ENCODE measurements at places on chromosomes 16 and 17.

DNA sequence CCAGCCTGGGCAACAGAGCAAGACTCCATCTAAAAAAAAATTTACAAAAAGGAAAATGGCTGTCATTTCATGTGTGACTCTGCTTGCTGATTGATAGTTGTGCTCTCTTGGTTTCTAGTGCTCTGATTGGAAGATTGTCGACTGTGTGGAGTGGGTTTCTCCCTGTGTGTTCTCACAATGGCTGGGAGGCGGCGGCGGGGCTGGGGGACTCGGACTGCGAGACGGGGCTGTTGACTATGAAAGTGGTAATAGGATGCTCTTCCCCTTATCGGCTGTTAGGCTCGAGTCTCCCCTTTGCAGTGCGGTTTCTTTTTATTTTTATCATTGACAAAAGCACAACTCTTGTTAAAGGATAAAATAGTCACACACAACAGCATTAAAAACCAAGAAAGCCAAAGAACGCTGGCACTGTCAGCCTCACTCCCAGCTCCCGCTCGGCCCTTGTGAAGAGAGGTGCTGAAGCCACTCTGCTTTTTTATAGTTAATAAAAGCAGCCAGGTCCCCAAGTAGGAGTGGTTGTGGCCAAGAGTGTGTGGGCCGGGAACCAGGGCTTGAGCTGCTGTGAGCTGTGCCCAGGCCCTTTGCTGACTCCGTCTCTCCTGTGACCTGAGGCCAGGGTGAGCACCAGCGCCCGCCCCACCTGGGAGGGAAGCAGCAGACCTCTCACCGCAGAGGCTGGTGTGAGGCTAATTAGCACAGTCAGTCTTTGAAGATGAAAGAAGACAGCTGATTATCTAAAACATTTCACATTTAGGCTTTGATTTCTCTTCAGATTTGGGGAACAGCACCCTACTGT, 36.5 kb downstream of the TBCD start:
- DNase-seq = no peak

DNA sequence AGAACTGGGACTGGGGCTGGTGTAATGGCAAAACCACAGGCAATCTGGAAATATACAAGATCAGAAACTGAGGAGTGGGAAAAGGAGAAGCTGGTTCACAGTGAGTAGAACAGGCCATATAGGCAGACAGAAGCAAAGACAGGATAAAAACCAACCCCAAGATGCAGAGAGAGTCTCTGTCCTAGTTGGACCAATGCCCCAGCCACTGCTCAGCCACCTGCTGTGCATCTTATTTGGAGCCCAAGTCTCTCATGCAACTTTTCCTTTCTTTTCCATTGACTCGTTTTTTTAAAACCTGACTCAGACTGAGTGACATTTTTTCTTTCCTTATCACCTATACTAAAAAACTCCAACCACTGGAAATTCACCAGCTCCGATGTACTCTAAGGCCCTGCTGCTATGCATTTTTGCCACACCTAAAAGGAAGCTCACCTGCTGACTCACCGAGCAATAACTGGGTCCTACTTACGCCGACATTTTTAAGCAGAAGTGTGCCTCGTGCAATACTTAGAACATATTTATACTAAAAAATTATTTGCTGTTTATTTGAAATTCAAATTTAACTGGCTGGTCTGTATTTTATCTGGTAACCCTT, 100.8 kb upstream of the XYLT1 start:
- no peak for DNase-seq

DNA sequence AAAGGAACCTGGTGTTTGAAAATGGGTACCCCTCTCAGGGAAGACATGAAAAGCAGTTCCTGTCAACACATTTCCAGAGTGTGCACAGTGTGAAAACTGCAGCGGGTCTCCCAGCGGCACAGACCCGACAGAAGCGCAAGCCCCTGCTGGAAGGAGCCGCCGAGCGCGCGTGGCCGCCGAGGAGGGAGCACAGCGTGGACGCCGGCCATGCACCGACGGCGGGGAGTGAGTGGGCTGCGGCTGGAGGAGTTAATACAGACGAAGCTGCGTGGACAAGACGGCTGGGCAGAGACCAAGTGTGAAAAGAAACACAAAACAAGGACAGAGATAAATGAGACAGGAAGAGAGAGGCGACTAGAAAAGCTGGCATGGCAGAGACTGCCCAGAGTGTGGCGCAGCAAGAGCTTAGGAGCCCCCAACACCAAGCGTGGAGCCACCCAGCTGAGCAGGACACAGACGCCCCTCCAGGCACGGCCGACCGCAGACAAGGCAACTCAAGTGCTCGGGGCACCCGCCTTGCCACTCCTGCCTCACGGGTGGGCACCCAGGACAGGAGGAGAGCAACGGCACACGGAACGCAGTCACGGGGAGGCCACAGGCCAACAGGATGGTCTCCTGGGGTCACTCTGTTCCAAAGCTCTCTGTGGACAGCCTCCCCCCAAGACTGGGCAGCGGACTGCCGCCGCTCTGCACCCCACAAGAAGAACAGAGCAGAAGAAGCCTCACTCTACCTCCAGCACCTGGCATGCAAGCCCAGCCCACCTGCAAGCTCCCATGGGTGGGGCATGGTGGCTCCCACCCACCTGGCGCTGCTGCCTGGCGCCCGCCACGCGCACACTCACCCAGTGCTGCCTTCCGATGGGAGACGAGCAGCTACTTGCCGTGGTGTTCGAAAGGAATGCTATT, 16.5 kb downstream of the SLC16A3 start:
- DNase-seq = no peak

DNA sequence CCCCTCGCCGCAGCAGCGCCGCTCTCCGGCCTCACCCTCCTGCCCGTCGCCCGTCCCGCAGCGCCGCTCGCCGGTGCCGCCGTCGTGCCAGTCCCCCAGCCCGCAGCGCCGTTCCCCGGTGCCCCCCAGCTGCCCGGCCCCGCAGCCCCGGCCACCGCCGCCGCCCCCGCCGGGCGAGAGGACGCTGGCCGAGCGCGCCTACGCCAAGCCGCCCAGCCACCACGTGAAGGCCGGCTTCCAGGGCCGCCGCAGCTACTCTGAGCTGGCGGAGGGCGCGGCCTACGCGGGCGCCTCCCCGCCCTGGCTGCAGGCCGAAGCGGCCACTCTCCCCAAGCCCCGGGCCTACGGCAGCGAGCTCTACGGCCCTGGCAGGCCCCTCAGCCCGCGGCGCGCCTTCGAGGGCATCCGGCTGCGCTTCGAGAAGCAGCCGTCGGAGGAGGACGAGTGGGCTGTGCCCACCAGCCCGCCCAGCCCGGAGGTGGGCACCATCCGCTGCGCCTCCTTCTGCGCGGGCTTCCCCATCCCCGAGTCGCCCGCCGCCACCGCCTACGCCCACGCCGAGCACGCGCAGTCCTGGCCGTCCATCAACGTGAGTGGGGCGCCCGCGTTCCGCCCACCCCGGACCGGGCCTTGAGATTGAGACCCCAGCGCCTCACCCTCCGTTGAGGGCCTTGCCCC, 15.0 kb downstream of the TBKBP1 start:
- DNase-seq = no peak

DNA sequence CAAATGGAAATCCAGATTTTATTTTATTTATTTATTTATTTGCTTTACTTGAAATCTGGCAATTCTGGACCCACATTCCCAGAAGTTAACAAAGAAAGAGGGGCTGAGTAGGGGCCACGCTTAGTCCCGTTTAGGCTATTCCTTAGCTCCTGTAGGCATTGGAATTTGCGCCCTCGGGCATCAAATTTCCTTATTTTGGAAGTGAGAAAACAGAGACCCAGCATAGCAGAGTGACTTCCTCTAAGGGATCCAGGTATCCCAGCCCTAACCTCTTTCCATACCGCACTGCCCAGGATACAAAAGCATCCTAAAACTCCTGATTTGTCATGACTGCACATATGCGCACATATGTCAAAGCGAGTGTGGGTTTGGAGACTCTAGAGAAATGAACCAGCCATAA, 19.0 kb upstream of the SMG1 start:
- DNase-seq = no peak

- no peak for DNase-seq
Measured at GRCh38 chr17:38332735-38333134, 11.0 kb downstream of the GPR179 start.

GRCh38 chr17:12667299-12667958, 1.7 kb downstream of the MYOCD start:
- DNase-seq = peak; percentile 75

DNA sequence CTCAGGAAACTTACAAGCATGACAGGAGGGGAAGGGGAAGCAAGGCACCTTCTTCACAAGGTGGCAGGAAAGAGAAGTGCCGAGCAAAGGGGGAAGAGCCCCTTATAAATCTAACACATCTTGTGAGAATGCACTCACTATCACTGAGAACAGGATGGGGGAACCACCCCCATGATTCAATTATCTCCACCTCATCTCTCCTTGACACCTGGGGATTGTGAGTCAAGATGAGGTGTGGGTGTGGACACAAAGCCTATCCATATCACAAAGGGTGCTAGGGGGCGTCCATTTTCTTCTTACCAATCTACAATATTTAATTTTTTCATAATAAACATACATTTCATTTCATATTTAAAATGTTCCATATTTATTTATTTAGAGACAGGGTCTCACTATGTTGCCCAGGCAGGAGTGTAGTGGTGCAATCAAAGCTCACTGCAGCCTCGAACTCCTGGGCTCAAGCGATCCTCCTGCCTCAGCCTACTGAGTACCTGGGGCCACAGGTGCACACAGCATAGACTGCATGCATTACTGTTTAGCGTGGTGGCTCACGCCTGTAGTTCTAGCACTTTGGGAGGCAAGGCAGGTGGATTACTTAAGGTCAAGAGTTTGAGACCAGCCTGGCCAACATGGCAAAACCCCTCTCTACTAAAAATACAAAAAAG, 26.5 kb upstream of the FAAP100 start:
- DNase-seq = no peak

- no peak for DNase-seq
Measured at GRCh38 chr17:61426482-61427304, 25.5 kb upstream of the TBX4 start.

DNA sequence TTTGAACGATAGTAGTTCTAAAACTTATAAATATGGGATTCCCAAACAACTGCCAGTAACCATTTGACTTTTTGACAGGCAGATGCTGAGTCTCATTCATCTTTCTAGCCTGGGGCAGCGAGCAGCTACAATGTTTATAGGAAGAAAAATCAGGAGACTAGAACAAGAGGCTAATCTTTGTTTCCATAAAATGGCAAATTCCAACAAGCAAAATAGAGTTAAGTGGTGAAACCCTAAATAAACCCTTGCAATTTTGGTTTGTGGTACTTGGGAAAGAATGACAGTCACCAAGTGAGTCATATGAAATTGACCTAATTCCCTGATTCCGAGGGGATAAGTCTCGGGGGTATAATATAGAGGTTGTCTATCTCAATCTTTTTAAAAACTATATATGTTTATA, 27.3 kb upstream of the HS3ST2 start:
- DNase-seq = no peak

DNA sequence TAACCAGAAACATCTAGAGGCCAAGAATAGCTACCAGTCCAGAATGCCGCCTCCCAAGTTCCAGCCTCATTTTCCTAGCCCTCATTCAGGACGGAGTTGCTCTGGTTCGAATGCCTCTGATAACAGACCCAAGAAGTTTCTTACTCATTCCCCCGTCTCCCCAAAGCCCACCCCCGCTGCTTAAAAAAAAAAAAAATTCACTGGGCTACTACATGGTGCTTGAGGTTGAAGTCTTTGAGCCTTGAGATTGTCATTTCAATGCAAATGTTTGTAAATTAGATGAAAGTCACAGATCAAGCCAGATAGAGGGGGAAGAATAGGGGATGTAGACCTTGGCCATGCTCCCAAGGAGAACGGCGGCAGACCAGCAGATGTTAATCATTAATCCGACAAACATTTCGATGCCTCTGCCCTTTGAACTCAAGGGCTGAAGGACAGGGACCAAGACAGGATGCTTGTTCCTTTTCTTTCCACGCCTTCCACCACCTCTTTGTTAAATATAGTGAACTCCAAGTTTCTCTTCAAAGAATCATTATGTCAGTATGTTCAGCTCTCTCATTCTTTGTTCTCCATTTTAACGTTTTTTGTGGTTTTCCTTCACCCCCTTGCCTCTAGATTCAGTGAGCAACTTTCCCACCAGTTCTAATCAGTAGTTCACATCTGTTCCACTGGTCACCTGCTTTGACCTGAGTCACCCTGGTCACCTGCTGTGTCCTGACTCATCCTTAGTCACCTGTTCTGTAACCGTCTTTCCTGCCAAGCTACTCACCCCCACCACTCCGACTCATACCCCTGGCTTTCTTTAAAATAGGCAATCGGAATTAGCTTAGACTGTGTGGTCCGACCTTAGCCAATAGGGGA, 190.3 kb downstream of the CPPED1 start:
- DNase-seq = no peak

- DNase-seq = no peak
Measured at GRCh38 chr17:13016881-13017654, 759 bp downstream of the ELAC2 start.

DNA sequence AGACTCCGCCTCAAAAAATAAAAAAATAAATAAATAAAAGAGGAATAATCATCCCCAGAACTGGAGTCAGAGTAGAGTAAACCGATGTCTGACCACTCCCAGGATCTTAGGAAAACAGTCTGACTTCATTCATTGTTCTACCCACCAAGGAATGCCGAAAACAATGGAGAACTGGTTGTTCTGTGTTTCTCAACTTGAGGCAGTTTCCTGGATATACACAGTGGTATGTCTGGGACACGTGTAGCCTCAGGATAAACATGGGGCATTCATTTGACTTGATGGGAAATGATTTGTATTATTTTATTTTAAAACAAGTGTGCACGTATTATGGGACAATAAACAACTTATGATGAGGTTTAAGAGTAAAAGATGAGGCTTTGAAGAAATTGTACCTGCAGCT, 32.8 kb upstream of the PAFAH1B1 start:
- no peak for DNase-seq

GRCh38 chr16:48607056-48607825, 2.7 kb downstream of the N4BP1 start:
- DNase-seq = no peak

DNA sequence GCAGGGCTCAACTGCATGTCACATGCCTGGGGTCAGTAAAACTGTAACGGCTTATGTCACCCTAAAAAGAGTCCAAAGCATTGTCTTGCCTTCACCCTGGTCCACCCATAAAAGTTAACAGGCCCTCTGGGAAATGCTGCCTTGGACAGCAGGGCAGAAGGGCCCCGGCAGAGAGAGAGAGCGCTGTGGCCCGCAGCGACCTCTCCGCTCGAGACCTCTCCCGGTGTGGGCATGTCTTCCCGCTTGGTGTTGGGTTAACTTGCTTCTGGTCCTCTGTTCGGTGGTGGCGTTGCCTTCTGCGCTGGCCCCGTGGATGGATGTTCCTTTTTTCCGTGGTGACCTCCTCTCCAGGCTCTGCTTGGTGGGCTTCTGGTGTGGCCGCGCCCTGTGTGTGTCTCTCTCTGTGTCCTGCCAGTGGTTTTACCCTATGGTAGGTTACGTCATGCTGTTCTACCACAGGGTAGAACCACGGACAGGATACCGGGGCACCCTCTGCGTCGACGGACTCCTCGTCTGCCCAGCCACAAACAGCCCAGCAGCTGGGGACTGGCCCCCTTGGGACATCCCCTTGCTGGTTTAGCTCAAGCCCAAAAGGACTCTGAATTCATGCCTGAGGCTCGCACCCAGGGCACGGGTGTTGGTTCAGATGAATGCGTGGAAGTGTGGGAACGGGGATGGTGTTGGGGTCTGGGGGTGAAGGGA, 18.3 kb upstream of the CLEC18A start:
- DNase-seq = no peak
